ENCODE measurements at places on chromosomes 6 and 20.
A peak's percentile ranks its signal among the peaks of the same experiment; 100 is the strongest.

DNA sequence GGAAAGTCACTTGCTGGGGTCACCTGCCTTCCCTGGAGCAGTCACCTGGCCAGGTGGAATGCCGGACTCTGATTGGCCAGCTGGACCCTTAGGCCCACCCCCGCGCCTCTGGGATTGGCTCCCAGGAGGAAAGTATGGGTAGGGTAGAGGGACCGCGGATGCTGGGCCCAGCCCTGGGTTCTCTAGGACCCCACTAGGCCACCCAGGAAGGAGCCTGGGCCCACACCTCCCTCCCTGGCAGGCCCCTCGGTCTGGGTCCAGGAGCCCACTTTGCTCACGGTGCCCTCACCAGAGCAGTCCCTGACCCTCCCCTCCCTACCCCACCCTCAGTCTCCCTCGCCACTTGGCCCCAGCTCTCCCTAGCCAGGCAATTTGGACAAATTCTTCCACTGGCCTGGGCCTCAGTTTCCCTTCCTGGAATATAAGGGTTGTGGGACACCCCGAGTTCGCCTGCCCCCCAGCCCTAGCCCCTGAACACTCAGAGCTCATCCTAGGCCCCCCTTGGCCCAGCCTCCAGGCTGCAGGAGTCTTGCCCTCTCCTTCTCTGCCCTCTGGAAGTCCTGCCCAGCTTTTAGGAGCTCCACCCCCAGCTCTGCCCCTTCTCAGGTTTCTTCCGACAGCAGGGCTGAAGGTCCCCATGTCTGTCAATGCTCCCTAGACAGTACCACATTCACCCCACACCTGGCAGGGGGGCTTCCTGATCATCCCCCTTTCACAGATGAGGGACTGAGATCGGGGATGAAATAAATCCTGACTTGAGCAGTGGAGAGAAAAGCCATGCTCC, 299.6 kb downstream of the TAF4 start:
- DNase-seq: no peak

GRCh38 chr6:7185561-7185960, 77.8 kb downstream of the RREB1 start:
- no peak for DNase-seq

DNA sequence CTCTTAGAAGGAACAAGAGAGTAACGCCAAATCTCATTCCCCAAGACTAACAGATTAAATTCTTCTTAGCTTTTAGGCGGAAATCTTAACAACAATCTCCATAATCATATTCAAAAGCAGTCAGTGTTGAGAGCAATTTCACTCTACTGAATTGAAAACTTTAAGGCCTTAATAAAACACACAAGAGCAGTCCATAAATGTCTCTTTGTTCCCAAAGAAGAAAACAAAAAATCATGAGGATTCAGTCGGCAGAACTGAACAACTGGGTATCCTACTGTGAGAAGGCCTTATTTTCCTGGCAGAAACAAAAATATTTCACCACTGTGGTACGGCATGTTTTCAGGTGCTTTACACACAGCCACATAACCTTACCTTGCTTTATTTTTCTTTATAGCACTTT, 14.4 kb downstream of the ABHD12 start:
- DNase-seq: no peak

DNA sequence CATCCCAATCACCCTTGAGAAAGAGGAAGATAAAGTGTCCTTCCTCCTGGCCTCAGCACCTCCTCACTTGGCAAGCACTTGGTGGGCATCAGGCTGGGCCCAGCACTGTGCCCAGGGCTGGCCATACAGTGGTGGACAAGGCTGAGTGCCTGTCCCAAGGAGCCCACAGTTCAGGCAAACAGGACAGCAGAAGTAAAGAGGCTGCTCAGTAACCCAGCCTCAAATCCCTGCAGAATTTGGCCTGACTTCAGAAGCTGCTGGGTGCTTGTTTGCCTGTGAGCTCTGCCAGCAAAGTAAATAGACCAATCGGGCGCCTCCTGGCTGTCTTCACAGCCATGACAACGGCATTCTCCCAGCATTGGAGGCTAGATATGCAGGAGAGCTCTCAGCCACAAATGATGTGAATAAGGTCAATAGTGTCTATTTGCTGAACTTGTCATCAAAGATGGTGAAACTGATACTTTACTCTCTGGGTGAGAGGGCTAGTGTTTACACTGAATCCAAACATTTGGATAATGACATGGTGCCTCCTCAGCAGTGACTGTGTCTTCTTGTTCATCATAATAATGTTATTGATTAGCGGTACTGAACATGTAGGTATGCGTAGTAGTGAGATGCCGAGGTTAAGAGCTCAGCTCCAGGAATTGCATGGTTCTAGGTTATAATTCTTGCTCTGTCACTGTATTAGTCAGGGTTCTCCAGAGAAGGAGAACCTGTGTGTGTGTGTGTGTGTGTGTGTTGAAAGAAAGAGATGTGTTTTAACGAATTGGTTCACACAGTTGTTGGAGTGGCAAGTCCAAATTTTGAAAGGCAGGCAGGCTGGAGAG, 36.9 kb upstream of the FANCE start:
- DNase-seq: peak; percentile 77

- DNase-seq: no peak
Observed at GRCh38 chr20:23059001-23059400, 9.5 kb upstream of the THBD start.
